Stimulated activated naive CD4-positive, alpha-beta T cell (primary cell): ENCODE measurements at places on chromosomes 3 and 15.

DNA sequence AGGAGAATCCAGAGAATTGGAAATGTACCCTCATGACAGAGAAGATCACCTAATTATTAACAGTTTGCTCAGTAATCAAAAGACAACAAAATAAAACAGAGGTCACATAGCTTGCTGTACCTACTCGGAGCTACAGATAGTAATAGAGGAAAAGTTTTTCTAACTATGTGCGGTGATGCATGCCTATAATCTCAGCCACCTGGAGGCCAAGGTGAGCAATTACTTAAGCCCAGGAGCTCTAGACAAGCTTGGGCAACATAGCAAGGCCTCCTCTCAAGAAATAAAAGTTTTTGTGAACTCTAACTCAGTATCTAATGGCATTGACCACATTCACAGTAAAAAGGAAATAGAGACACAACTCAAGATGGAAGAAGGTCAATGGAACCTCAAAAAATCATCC, 243.6 kb downstream of the ATP8B4 start:
- DNase-seq, result no peak

- DNase-seq, result no peak
These were observed 59.8 kb upstream of the ZPLD1 start for GRCh38 chr3:102374863-102375634.

DNA sequence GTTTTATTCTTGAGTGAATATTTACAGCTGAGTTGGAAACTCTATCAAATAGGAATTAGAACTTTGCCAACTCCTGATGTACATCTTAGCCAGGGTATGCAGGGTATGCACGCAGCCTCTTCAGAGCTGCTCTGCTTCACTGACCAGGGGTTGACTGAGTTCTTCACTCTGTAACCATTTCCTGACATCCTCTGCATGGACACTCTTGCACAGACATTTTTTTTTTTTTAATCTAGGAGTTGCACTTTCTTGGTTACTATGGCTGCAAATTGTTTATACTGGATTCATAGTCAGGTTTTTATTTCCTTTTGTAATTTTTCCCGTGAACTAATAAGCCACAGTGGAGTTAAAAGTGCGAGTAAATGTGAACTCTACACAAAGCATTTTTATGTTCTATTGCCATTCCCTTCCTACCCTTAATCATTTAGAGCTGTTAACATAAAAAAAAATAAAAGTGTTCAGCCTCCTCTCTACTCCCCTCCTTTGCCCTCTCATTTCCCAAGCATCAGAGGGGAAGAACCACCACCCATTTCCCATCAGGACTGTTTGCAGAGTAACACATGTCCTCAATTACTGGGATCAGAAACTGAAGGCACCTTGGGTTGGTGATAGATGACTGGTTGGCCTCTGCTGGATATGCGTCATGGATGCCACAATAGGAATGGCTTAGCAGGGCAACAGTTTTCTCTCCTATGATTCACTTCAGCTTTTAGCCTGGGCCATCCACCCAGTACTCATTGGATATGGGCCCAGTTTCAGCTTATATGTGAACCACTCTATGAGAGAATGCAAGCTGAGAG, 54.0 kb downstream of the DUT start:
- no peak for DNase-seq

DNA sequence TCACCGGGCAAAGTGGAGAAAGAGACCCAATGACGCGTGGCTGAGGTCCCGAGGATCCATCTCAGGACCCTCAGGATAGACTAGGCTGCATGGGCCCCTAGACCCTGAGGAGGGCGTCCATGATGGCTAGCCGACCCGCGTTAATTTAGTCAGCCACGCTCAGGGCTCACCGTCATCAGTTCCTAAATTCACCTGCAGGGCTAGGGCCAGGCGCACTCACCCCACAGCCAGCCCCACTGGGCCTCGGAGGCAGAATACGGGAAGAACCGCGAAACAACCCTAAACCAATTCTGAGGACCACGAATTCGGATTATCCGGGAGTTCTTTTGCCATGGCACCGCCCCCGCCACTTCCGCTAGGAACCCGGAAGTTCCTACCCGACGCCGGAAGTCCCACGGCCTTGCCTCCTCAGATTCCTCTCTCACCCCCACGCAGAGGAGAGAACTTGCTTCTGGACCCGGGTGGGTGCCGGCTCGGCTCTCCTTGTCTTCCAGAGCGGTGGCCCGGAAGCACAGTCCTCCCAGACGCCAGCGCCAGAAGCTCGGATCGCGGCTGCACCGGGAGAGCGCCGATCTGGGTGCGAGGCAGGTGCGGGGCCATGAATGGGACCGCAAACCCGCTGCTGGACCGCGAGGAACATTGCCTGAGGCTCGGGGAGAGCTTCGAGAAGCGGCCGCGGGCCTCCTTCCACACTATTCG, at the start of the genes EAF1 and METTL6:
Gene EAF1 (plus strand): TSS at position 417 of the 699 bp plus-strand sequence. CDS start 182 bp downstream, at position 599.
Gene METTL6 (minus strand): TSS at position 363 of the 699 bp plus-strand sequence. CDS start 1,033 bp downstream, outside the sequence.
- peak; percentile 86 for DNase-seq

DNA sequence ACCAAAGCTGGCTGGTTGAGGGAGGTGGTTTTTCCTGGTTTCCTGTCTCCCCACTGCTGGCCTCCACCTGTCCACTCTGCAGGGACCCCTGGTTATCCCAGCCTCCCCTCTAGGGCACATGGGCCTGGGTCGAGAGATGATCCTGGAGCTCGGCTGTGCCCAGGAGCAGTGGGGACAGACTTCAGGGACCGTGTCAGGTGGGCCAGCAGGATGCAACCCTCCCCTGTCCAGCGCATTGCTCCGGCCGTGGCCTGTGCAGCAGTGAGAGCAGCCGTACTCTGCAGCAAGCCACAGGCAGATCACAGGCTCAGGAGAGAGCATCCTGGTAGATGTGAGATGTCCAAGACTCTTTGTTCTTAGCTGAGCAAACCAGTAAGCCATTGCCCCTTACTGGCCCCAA, 92.5 kb upstream of the RPL32 start:
- no peak for DNase-seq

DNA sequence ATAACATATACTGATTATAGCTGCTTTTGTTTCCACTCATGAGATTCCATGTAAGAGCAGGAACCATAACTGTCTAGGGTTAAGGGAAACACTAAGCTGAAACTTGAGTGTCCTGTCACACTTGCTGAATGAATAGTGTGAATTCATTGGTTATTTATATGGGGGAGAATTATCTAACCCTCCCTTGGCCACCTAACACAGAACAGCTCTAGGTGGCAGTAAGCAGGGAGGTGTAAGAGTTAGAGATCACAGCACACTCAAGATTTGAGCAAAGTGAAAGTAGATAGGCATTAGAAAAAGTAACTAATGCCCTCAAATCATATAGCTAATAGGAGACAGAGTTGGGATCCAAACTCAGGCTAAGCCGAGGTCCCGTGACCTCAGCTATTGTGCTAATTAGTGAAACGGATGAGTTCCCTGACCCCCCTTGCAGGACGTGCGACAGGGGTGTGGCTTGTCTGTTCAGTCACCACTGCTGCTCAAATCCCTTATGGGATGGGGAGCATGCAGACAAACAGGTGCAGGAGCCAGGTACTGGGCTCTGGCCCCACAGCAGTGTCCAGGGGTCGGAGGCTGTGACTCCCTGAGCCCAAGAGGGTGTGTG, 27.7 kb upstream of the ANO10 start:
- DNase-seq, result no peak

DNA sequence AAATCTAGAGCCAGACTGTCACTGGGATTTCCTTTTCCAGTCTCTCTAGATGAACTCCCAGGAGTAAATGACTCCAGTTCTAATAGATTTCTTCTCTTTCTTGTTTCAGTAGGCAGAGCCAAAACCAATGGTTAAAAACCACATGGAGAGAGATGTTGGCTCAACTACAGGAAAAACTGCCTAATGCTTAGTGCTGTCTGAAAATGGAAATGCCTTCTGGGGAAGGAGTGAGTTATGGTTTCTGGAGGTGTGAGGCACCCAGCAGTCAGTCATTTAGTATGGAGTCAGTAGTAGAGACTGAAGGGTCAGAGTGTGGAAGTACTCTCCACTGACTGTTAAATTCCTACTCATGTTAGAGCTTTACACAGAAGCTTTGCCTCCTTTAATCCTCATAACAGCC, 136.7 kb downstream of the CCNL1 start:
- no peak for DNase-seq

- no peak for DNase-seq
These were observed 30.8 kb downstream of the RAD18 start for GRCh38 chr3:8932507-8932906.

DNA sequence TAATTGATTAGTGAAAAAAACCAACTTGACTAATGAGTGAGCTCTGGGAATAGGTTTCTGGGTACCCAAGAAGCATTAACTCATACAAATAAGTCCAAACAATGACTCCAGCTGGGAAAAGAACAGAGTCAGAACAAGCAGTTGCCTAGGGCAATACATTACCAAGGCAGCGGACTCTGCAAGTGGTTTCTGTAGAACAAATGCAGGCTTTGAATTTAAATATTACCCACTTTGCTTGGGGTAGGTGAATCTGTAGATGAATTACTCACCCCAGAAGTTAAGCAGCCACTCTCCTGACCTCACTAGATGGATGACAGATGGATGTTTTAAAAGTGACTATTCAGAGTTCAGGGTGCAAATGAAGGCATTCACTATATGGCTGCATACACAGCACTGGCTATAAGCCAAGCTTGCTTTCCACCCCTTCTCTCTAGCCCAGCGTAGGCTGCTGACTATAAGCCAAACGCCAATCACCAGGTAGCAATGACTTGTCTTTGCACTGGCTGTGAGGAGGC, 73.1 kb upstream of the BHLHE40 start:
- DNase-seq, result no peak

- DNase-seq, result peak; percentile 53
These were observed 12.0 kb upstream of the TASOR start for GRCh38 chr3:56694867-56695683.

- DNase-seq, result no peak
These were observed 10.9 kb downstream of the SEMA7A start for GRCh38 chr15:74422652-74423430.

GRCh38 chr3:140995881-140996280, 54.2 kb downstream of the SLC25A36 start:
- DNase-seq, result no peak

DNA sequence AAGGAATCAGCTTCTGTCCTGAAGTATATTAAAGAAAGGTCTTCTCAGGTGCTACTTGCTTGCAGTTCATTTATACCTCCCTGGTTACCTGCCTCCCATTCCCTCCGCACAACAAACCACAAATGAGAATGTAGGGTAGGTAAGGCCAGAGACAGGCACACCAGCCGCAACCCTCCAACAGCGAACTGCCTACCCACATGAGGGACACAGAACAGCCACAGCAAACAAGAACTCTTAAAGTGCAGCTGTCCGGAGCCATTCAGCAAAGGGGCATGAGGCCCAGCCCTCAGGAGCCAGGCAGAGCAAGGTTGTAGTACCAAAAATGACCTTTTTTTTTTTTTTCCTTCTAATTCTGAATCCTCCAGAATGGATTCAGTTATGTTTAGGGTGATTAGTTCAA, 52.4 kb downstream of the SPSB4 start:
- no peak for DNase-seq

- no peak for DNase-seq
These were observed 15.9 kb downstream of the CHL1 start for GRCh38 chr3:212432-212831.

- DNase-seq, result no peak
These were observed 10.4 kb downstream of the ATP2B2 start for GRCh38 chr3:10495003-10495402.

- DNase-seq, result no peak
These were observed 303.9 kb downstream of the MAGI1 start for GRCh38 chr3:65734792-65735191.
